Upper lobe of right lung (tissue), 1 donor: ENCODE measurements at places on chromosomes 5 and 9.
A peak's percentile ranks its signal among the peaks of the same experiment; 100 is the strongest.

- H3K4me1 ChIP-seq: no peaks in the 10 kb centered on the region
- DNase-seq: no peak
- no peak overlapping the region for H3K4me3 ChIP-seq
- no peaks in the 10 kb centered on the region for H3K36me3 ChIP-seq
- H3K27me3 ChIP-seq: no peaks in the 10 kb centered on the region
Observed at GRCh38 chr9:28163619-28164018, 590.3 kb upstream of the C9orf72 start.

DNA sequence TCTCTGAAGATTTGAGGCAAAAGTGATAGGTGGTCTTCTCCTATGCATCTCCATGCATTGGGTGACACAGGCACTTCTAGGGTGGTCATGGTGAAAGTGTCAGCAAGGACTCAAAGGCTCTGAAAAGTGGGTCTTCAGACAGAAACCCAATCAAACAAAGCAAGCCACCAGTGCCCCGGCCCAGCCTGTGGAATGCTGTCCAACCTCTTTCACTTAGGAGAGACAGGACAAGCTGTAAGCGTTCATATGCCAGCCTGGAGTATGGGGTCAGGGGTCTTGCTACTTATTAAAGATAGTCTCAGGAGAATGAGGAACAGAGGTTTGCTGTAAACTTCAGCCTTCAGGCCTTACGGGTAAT, 324.5 kb downstream of the GADD45G start:
- H3K4me1 ChIP-seq: peaks cover 21% of the 10 kb centered on the region
- H3K27me3 ChIP-seq: no peaks in the 10 kb centered on the region
- no peak for DNase-seq
- no peak overlapping the region for H3K27ac ChIP-seq
- H3K36me3 ChIP-seq: no peaks in the 10 kb centered on the region

DNA sequence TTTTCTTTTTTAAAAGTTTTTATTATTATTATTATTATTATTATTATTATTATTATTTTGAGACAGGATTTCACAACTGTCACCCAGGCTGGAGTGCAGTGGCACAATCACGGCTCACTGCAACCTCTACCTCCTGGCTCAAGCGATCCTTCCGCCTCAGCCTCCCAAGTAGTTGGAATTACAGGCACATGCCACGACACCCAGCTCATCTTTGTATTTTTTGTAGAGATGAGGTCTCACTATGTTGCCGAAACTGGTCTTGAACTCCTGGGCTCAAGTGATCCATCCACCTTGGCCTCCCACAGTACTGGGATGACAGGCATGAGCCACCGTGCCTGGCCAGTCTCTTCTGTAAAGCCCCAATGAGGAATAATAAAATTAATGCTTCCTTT, 31.0 kb upstream of the TXN start:
- no peaks in the 10 kb centered on the region for H3K4me1 ChIP-seq
- no peak overlapping the region for H3K27ac ChIP-seq
- no peak for DNase-seq
- no peak overlapping the region for H3K4me3 ChIP-seq
- no peaks in the 10 kb centered on the region for H3K27me3 ChIP-seq

DNA sequence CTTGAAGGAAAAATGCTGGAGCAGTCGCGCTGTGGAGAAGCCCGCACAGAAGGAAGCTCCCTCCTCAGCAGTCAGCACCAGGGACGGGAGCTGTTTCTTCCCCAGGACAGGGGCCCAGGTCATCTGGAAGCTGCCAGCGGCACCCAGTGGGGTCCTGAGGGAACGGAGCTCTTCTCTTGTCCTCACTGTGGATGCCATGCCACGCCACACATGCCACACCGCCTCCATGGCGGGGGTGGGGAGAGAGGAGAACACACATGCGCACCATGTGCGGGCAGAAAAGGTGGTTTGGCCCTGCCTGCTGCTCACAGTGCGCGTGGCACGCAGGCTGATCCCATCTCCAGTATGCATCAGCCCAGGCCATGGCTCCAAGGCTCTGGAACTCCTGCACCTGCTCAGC, 41.7 kb upstream of the ZNF354B start:
- H3K27me3 ChIP-seq: no peaks in the 10 kb centered on the region
- no peaks in the 10 kb centered on the region for H3K4me1 ChIP-seq
- DNase-seq: peak; percentile 71
- no peaks in the 10 kb centered on the region for H3K36me3 ChIP-seq
